ENCODE measurements at places on chromosomes 11 and 22.
A peak's percentile ranks its signal among the peaks of the same experiment; 100 is the strongest.

- no peak for DNase-seq
Observed at GRCh38 chr22:33793475-33793874, 126.8 kb downstream of the LARGE1 start.

DNA sequence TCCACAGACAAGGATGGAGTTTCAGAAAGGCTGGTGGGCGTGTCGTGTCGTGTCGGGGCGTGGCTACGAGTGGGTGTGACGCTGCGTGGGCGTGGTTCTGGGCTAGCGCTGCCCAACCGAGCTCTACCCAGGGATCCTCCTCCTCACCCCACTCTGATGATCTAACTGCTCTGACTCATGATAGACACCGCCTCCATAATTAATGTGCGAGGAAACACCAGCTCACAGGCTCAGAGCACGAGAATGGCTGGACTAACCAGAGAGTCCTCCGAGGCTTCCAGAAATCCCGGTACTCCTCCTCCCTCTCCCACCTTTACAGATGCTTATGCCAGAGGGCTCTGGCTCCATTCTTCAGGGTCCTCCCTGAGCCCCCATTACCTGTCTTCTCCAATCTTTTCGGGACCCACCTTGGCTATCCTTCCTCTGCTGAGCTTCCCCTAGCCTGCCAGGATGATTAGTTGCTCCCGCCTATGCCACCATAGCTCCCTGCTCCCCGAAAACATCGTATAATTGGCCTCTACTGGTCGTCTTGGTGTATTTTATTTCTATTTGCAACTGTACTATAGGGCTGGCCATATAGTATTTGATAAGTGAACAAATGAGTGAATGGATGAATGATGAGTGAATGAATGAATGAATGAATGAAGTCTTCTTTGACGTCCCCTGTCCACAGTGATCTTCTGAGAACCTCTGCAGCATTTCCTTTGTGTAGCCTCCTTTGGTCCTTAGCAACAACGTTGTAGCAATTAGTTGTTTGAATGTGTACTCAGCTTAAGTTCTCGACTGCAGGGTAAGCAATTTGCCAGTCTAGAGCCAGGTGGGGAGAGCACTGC is 21.7 kb downstream of the TMPRSS13 start:
- peak; percentile 80 for DNase-seq

GRCh38 chr22:17159504-17159951 is 451 bp upstream of the HDHD5 start:
- no peak for DNase-seq

DNA sequence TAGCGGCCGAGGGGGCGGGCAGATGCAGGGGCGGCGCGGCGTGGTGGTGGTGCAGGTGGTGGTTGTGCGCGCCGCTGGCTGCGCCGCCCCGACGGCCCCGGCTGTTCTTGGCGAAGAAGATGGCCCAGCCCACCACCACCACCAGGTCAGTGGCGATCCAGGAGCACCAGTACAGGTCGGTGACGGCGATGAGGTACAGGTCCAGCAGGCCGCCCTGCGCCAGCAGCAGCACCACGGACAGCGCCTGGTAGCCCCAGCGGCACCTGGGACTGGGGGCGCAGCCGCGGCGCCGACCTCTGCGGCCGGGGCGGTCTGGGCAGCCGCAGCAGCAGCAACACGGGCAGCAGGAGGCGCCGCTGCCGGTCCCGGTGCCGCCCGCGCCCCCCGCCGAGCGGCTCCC is 879 bp downstream of the TMEM121B start:
- DNase-seq = no peak

GRCh38 chr11:2794046-2794967 is 91.3 kb downstream of the CDKN1C start:
- DNase-seq = no peak

DNA sequence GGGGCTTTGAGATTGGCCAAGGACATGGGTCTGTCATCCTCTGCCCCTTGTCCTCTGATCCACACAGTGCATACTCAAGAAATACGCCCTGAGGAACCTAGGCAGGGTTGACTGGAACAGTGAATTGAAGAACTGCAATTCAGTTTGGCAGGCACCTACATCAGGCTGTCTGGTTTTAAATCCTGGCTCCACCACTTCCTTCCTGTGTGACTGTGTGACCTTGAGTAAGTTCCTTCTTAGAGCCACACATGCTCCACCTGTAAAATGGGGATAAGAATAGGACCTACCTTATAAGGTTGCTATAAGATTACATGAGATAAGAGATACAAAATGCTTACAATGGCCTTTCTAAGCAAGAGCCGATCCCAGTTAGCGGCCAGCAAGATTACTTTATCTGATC is 15.8 kb upstream of the TCF20 start:
- no peak for DNase-seq

DNA sequence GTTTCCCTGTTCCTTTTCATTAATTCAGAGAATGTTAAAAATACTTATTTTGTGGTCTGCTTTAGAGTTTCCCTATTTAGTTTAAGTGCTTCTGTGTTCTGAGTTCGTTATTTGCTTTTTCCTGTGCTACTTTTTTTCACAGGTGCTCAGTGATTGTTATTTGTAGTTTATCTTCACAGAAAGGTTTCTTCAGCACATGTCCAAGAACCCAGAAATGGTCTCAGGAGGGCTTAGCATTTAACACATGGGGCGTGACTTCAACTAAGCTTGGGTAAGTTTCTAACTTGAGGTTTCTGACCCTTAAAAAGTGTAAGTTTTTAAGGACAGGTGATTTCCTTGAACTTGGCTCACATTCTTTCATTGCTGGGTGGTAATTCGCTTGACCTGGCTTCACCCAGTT is 157.3 kb downstream of the AASDHPPT start:
- no peak for DNase-seq

DNA sequence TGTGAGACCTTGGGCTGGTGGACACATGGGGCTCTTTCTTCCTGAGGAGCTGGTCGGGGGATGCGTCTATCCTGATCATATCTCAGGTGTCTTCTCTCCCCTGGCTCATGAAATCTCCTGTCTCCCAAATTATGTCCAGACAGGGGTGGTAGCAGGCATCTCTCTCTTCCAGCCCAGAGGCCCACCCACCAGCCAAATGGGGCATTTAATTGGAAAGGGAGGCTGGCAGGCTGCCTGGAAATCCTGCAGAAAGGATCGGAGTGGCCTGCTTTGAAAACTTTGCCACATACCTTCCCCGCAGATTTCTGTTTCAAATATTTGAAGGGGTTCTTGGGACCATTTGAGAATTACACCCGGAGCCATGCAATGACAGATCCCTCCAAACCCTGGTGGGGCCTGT is 37.4 kb downstream of the SMIM38 start:
- DNase-seq = no peak

- no peak for DNase-seq
Observed at GRCh38 chr22:21961886-21962654, 9.4 kb upstream of the PPM1F start.

- DNase-seq = no peak
Observed at GRCh38 chr11:19547044-19547443, 165.6 kb upstream of the NAV2 start.

GRCh38 chr11:88631497-88631896 is 294.0 kb upstream of the CTSC start:
- no peak for DNase-seq

DNA sequence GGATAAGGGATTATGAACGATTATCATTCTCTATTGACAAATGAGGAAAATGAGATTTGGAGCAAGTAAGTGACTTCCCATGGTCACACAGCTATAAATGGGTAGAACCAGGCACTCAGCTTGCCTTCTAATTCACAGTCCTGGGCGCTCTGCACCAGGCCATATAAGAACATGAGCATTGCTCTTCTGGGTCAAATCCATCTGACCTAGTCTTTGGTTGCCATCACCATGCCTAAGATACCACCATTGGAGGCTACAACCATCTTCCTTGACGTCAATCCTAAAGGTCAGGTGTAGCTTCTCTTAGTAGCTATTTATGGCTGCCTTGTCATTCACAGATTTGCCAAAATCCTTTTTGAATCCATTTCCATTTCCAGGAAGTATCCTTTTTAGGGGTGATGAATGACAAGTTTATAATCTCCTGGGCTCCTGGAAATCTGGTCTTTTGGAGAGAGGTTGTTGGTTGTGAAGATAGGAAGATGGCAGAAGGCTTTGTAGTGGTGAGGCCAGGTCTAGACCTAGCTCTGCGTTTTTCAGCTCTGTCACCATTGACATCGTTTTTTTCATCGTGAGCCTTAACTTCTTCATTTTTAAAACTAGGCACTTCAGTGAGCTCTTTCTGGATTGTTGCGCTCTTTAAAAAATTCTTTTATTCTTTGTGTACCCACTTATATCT is 11.1 kb downstream of the ZBTB16 start:
- no peak for DNase-seq

- DNase-seq = no peak
Observed at GRCh38 chr11:96187822-96188221, 155.2 kb downstream of the MAML2 start.

GRCh38 chr22:41517172-41518047 is 26.9 kb downstream of the POLR3H start:
- DNase-seq = peak; percentile 22

- DNase-seq = no peak
Observed at GRCh38 chr11:121451986-121452608, at the start of gene SORL1. Gene SORL1 (plus strand): TSS chr11:121452314. CDS start chr11:121452332, 18 bp downstream.

GRCh38 chr11:111106641-111107040 is 138.9 kb upstream of the POU2AF2 start:
- DNase-seq = no peak

GRCh38 chr22:41568811-41569210 is 8.0 kb downstream of the CSDC2 start:
- DNase-seq = no peak

GRCh38 chr11:30605036-30605605 is 19.0 kb upstream of the MPPED2 start:
- no peak for DNase-seq

DNA sequence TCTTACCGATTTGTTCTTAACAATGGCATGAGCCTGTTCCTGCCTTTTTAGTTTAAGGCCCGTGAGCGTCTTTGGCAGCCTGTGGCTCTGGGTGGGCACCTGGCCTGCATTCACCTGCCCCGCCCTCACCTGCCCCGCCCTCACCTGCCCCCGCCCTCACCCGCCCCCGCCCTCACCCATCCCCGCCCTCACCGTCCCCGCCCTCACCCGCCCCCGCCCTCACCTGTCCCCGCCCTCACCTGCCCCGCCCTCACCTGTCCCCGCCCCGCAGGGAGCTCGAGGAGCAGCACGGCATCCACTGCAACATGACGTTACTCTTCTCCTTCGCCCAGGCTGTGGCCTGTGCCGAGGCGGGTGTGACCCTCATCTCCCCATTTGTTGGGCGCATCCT is 14.2 kb downstream of the GATD1 start:
- no peak for DNase-seq

DNA sequence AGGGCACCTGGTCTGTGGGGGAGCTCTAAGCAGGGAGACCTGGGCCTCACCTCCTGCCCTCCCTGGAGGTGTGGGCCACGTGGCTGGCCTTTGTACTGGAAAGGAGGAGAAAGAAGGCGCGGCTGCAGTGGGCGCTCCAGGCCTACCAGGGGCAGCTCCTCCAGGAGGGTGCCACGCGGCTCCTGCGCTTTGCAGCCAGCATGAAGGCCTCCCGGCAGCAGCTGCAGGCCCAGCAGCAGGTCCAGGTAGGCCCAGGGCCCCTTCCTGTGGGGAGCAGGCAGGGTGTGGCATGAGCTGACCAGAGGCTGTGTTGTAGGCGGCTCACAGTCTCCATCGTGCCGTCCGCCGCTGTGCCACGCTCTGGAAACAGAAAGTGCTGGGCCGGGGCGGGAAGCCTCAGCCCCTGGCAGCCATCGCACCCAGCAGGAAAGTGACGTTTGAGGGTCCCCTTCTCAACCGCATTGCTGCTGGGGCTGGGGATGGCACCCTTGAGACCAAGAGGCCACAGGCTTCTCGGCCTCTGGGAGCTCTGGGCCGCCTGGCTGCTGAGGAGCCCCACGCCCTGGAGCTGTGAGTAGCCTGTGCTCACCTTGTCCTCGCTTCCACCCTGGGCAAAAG is 48.6 kb downstream of the PISD start:
- no peak for DNase-seq

DNA sequence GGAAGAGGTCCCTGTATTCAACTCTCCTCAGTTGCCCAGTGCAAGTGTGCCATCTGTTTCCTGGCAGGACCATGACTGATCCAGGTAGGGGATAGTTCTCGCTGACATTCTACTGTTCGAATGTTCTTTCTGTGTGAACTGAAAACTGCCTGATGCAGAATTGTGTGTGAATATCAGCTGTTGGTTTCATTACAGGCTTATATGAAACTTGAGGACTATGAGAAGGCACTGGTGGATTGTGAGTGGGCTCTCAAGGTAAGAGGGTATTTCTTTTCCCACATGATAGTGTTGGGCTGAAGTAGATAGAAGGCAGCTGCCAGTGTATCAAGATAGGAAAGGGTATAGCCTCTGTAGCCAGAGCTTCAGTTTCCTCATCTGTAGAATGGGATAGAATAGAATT is 15.3 kb downstream of the TTC12 start:
- no peak for DNase-seq

DNA sequence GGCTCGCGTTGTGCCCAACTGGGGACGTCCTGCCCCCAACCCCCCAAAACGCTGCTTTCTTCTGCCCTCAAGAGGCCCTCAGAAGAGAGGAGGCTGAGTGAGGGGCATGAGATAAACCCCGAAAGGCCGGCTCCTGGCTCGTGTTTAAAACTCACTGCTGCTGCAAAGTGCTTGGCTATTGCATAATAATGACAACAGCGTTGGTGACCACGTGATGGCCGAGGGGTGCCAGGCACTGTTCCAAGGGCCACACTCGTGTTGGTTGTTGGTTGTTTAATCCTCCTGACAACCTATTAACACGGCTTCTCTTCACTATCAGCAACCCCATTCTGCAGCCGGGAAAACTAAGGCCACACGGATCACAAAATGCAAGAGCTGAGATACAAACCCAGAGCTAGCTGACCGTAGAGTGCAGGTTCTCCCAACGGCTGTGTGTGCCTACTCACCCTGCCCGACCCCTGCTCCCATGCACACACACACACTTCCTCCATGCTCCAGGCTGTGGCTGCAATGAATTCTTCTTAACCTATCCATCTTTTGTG is 51.0 kb downstream of the ANO1 start:
- no peak for DNase-seq

GRCh38 chr22:22519591-22519990 is 479 bp downstream of the ZNF280A start:
- no peak for DNase-seq

DNA sequence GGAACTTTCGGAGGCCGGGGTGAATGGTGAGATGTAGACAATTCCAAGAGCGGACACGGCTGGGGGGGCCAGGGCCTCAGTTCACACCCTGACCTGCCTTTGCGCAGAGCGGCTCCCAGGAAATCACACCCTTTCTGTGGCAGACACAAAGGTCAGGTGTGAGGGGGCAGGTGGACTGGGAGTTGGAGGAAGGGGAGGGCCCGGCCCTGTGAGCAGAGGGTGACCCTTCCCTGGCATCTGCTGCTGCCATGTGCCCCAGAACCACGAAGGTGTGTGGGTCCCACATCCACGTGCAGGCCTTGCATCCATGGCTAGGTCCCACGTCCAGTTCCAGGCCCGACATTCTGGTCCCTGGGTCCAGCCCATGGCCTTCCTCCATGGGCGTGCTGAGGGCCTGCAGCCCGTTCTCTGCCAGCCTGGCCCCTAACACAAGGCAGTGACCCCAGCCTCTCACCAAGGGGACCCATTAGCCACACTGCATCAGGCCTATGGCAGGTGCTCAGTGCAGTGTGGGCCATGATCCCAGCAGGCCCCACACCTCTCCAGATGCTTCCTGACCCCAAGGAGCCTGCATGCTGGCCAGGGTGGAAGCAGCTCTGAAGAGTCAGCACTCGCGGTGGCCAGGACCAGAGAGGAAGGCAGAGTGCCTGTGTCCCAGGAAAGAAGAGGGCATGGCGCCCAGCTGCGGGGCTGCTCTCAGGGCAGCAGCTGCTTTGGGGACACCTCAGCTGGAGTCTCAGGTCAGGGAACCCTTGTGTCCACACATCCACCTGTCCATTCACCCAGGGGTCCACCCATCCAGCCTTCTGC is 18.9 kb upstream of the PIM3 start:
- DNase-seq = no peak

GRCh38 chr11:126152586-126152985 is 58.9 kb downstream of the RPUSD4 start:
- no peak for DNase-seq
